ENCODE measurements at places on chromosomes 3 and 15.

DNA sequence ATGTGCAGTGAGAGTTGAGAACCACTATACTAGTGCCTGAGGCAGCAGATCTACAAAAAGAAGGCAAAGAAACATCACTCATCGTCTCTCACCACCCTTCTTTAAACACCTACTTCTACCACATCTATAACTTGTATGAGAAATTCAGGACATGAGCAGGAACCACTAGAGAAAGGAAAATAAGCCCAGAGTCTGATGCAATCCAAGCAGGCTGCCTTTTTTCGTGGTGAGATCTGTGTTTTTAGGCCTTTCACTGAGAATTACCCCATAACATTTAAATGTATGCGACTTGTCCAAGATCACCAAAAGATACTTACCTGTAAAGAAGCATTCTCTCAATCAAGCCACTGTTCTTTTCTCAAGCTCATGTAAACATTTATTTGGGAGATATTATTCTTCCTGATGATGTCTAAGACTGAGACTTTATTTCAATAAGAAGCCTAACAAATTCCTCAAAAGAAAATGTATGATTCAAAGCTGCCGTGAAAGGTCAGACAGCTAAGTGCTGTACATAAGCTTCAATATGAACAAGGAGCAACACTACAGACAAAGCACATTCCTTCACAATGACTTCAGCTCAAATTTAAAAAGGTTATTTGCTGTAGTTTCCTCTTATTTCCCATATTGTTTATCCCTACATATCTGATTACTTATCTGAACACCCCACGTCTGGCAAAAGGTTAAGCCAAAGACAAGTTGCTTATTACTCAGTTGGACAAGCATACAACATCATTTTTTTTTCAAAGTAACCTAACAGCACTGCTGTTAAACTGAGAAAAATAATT is 16.5 kb downstream of the SPICE1 start:
- DNase-seq: no peak

GRCh38 chr15:72740219-72740618 is 43.3 kb downstream of the ADPGK start:
- no peak for DNase-seq

- DNase-seq: no peak
Observed at GRCh38 chr15:62472616-62473299, 307.7 kb upstream of the C2CD4B start.

GRCh38 chr3:69309814-69310213 is 76.1 kb downstream of the FRMD4B start:
- DNase-seq: no peak

- no peak for DNase-seq
Observed at GRCh38 chr15:78437107-78437761, 782 bp upstream of the IREB2 start.

DNA sequence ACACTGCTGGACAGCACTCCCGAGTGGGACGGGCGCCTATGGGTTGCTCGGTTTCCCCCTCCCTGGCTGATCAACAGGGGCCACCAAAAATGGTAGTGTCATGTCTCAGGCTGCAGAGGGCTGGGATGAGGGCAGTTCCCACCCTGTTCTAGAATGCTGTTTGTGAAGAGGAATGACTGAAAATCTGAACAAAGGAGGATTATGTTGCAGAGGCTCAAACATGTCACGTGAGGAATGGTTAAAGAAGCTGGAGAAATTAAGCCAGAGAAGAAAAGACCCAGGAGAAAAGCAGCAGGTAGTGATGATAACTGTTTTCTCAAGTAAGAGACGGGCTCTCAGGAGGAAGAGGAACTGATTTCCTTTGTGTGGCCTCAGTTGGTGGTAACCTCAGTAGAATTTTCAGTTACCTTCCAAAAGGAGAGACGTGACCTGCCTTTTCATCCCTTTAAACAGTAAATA is 10.4 kb downstream of the SPG21 start:
- DNase-seq: no peak

- no peak for DNase-seq
Observed at GRCh38 chr15:70633991-70634390, 129.4 kb downstream of the UACA start.

Measured in SIG-M5 (cell line).